ENCODE measurements at places on chromosomes 6 and 20.

DNA sequence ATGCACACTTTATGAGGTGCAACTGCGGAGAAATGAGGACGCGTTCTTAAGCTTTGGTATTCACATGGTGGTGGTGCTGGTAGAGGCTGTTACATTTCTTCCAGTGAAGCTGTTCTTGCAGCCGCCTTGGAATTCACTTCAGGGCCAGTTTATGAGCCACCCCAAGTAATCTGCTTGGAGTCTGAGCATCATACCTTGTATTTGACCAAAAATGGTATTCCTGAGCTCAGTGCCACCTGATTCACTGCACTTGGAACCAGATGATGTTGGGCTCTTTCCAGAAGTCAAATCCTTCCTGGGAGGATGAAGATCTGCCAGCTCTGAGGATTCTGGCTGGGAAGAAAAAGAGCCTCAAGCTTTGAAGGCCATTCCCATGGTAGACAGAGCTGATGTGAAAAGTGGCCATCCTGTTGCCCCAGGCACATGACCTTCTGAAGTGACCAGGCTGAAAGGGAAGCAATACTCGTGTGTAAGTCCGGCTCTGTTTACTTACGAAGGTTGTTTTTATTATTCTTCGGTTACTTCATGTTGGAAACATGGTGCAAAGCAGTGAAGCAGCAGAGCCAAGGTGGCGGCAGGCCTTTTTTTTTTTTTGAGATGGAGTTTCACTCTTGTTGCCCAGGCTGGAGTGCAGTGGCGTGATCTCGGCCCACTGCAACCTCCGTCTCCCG, 7.7 kb downstream of the MANBAL start:
- DNase-seq = peak; percentile 76

- DNase-seq = no peak
Observed at GRCh38 chr6:170371588-170371987, 65.0 kb downstream of the FAM120B start.

- no peak for DNase-seq
Observed at GRCh38 chr6:3455147-3455568, 1.7 kb downstream of the SLC22A23 start.

- DNase-seq = no peak
Observed at GRCh38 chr6:89368107-89368506, 15.6 kb upstream of the UBE2J1 start.

GRCh38 chr20:44955270-44955669, 4.9 kb downstream of the TOMM34 start:
- DNase-seq = no peak

- DNase-seq = no peak
Observed at GRCh38 chr6:130849594-130849993, 22.4 kb downstream of the SMLR1 start.

All from AG04449 (cell line).